Keratinocyte (primary cell): ENCODE measurements at places on chromosomes 4 and X. TPM values are rescaled to one million over a fixed set of nuclear protein-coding genes. Genes with fewer than 3 reads are reported as not detected.

Gene RHOH
- 0.04 to 0.15 TPM in 2 of 3 replicates, not detected in the other for polyA plus RNA-seq

Gene SPANXN3
- polyA plus RNA-seq: not detected in 3 replicates

- no peak for DNase-seq
Measured at GRCh38 chr4:186901850-186902249, 178.2 kb upstream of the FAT1 start.

DNA sequence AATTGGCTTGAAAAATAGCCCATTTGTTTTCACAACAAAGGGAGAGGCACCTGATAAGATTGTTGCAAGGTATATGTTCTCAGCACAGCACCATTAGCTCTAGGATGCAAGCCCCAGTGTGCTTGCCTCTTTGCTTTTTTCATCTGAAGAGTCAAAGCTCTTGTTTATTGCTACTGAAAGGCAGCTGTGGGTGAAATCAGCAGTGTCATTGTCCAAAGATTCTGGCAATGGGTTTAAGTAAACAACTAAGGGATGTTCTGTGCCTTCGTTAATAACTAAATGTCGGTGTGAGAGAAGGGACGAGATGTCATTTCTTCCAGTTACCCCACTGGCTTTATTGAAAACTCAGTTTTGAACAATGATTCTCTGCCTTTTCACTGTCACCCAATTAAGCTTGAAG lies 567.7 kb downstream of the KCNIP4 start:
- no peak for DNase-seq

DNA sequence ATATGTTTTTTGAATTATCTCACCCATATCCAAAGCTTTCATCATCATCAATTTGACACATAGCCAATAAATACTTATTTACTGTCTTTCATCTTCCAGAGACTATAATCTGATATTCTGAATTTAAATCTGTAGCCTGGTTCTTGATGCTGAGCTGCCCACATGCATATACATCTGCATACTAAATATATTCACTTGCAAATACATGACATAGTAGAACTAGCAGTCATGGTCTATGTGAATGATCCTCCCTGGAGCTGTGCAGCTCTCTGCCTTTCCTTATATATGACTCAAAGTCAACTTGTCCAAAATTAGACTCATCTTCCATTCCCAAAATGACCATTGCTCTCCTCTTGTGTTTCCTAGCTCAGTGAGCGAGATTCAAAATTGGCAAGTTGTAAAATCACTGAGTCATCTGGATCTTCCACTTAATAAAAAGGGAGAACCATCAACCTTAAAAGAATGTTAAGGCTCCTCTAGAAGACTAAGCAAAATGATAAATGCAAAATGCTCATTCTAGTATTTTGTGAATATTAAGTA lies 448.2 kb downstream of the PPARGC1A start:
- DNase-seq: no peak

- DNase-seq: no peak
Measured at GRCh38 chrX:130419263-130419662, 17.5 kb downstream of the RBMX2 start.

- DNase-seq: no peak
Measured at GRCh38 chrX:392575-392846, 5.8 kb upstream of the PPP2R3B start.

DNA sequence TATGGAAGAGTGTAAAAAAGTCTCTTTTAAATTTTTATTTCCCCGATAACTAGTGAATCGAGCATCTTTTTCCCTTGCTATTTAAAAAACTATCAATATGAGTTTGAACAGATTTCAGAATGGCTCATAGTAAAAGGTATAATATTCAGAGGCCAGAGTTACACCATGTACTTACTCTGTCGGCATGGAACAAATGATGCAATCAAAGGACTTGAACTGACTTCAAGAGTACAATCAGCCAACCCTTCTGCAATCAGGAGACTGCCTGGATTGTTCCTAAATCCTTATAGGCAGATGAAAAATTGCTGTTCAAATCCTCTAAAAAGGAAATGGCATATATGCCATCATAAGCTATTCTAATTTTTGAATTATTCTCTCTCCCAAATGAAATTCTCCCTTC lies 273.3 kb downstream of the SH2D1A start:
- no peak for DNase-seq

DNA sequence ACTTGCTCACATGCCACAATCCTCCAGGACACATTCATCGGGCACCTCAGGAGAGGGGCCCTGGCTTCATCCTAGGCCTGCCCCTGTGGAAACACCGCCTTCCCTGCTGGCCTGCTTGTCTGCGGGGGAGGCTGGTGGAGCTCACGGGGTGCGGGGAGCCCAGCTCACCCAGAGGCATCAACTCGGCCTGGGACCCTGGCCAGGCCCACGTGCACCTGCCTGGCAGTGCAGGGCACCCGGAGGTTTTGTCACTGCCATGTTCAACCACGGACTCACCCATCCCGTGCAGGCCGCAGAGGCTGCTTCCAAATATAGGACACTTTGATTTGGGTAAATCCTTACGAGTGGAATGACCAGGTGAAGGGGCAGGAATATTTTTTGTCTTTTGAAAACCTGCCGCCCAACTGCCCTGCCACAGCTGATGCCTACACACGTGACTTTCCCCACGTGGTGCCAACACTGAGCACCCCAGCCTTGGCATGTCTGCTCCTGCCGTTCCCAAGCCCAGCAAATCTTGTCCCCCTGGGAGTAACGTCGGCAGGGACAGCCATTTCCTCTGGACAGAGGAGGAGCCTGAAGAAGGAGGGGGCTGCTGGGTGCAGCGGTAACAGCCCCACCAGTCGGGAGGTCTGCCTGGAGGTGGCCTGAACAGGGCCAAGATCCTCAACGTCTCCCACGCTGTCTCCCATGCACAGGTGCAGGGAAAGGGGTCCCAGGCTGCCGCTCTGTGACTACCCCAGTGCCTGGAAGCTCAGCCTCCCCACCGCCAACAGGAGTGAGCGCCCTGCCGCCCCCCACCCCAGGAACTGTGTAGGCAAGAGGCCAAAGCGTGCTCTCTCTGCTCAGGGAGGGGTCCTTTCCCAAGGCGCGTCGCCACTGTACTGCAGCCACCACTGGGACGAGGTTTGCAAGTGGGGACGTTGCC lies 8.5 kb downstream of the MXD4 start:
- no peak for DNase-seq

- DNase-seq: no peak
Measured at GRCh38 chrX:17372052-17372451, 2.9 kb upstream of the NHS start.

- no peak for DNase-seq
Measured at GRCh38 chr4:46444318-46445000, 54.5 kb upstream of the GABRA2 start.

- DNase-seq: no peak
Measured at GRCh38 chr4:14149176-14150053, 521.9 kb upstream of the BOD1L1 start.

DNA sequence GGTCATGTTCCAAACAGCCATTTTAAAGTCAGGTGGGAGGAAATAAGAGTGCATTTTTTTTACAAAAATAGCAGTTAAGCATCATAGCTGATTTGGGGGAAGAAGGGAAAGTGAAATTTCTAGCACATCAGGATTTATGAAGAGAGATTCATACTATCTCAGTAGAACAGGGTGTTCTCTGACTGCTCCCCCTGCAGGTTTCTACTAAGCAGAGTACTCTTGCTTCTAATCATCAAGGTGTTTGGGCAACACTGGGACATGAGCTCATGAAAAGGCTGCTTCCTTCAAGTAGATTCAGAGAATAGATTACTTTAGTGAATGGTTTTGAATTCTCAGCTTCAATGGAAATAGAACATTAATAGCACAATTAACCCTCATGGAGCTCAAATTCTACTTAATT lies 591.4 kb upstream of the PCDH10 start:
- DNase-seq: no peak
